ENCODE measurements at places on chromosomes 2 and 18.
A peak's percentile ranks its signal among the peaks of the same experiment; 100 is the strongest.

GRCh38 chr18:7958081-7958896, 391.2 kb downstream of the PTPRM start:
- no peak for DNase-seq

- no peak for DNase-seq
Measured at GRCh38 chr2:201697899-201698298, 545 bp downstream of the MPP4 start.

DNA sequence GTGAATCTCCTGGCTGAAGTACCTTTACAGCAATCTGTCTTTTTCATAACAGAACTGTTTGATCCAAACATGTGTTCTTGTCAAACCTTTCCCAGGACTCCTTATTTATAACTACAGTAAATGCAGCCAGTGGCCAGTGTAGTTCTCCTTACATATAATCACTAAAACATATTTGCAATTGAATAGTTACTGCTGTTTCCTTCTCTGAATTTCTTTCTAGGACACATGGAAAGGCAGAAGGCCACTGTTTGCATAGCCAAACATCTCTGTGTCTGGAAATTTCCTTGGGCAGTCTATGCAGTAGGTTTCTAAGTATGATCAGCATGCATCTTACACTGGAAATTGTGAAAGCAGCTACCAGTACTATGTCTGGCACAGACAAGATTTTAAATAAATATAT, 57.4 kb upstream of the COL3A1 start:
- DNase-seq, result no peak

GRCh38 chr2:161427664-161428587, 11.8 kb downstream of the TBR1 start:
- no peak for DNase-seq

GRCh38 chr2:70906439-70907005, 29.2 kb upstream of the ATP6V1B1 start:
- peak; percentile 40 for DNase-seq

- DNase-seq, result no peak
Measured at GRCh38 chr2:103144837-103145236, 383.0 kb downstream of the TMEM182 start.

DNA sequence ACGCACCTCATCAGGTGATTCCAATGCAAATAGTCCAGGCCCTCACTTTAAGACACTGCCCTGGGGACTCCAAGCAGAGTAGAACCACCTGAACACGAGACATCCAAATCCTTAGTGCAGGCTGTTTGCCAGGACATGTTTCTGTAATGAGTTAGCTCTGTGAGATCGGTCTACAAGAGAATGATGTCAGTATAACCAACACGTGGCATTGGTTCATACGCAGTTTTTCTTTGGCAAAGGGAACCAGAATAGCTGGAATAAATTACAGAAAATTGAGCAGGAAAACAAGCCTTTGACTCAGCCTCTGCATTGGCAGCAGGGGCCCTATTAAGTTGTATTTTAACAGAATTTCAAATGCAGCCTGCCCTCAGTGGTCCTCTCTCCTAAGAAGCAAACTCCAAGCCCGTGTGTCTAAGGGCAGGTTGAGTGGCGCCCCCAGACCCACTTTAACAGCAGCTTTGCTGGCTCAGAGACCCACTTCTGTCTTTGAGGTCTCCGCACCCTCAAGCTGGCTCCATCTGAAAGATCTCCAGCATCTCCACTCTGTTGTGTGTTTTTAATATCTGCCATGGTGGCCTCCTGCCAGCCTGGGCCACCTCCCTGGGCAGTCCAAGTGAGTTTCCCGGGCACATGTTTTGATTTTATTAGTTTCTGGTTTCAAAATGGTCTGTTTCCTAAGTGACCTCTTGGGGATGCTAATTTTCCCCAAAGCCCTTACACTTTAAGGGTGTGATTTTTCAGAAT, 61.3 kb downstream of the ALPK2 start:
- peak; percentile 82 for DNase-seq

GRCh38 chr2:120780402-120780801, 44.7 kb downstream of the GLI2 start:
- DNase-seq, result no peak

- no peak for DNase-seq
Measured at GRCh38 chr2:205684871-205685313, 2.6 kb downstream of the NRP2 start.

DNA sequence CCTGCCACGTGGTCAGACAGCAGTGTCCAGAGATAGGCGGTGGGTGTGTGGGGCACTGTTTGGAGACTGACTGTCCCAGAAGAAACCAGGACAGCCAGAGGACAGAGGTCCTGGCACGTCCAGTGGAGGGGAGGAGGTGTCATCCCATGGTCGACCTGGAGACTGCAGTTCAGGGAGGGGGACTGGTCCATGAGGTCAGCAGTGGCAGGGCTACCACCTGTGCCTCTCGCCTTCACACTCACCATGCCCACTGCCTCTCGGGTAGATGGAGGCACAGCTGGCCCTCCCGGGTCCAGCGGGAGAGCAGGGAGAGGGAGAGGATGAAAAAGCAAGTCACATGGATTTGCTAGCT, 53.9 kb downstream of the INHBB start:
- no peak for DNase-seq

- no peak for DNase-seq
Measured at GRCh38 chr2:164538240-164538866, 82.9 kb downstream of the GRB14 start.

DNA sequence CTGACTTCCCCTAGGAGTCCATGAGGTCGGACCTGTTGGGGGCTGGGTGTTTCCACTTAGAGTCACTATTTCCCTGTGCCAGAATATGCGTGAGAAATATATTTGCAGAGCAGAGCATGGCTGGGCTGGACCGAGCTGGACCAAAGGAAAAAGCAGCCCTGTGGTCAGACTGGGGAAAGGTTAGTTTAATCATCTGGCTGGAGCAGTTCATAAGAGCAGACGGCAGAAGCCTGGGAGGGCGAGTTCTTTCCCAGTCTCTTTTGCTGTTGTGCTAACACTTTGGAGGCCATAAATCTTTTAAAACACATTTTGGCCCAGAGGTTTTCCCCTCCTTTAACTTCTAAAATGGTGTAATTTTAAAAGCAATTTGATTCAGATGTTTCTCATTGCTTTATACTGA, 66.5 kb downstream of the GLI2 start:
- DNase-seq, result no peak

DNA sequence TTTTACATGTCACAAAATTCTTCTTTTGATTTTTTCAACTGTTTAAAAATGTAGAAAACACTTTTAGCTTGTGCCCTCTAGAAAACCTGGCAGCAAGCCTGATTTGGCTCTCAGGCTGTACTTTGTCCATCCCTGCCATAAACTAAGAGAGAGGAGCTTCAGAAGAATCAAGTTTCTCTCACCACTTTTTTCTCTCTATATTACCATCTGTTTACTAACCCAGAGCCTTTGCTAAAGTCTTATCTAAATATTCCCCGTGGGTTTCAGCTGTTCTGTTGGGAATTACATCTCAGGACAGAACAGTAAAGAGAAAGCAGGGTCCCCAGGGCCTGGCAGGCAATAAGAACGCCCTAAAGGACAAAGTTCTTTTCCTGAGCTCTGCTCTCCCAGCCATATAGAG, 409.1 kb upstream of the CRIM1 start:
- DNase-seq, result no peak

GRCh38 chr18:22703883-22704585, 229.1 kb upstream of the RBBP8 start:
- no peak for DNase-seq

GRCh38 chr2:223681125-223681524, 79.0 kb upstream of the SCG2 start:
- no peak for DNase-seq

- no peak for DNase-seq
Measured at GRCh38 chr18:76475450-76476194, 19.4 kb downstream of the ZNF516 start.

GRCh38 chr2:124678043-124678442, 653.0 kb downstream of the CNTNAP5 start:
- DNase-seq, result no peak

DNA sequence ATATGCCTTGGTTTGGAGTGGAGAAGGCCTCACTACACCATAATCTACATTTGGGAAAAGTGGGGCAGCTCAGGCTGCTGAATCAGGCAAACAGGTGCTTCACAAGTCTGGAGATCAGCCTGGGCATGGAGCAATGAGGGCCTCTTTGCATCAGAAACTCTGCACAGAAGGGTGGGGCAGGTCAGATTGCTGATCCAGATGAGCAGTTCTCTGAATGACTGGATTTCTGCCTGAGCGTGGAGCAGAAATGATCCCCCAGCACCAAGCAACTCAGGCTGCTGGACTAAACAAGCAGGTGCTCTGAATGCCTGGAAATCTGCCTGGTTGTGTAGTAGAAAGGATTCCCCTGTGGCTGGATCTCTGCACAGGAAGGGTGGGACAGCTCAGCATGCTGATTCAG, 605.3 kb upstream of the ZNF804A start:
- no peak for DNase-seq

DNA sequence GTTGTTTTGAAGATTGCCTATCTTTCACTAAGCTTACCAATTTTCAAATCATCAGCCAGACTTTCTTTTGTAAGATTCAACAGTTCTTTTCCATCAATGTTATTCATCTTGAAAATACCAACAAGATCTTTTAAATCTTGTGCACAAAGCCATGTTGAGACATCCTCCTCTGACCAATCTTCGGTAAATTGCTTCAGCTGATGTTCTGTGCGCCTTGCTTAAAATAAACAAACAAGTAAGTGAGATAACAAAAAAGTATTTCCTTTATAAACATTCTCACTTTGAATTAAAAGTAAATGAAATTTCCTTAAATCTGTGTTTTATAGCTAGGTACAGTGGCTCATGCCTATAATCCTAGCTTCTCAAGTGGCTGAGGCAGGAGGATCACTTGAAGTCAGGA, 30.3 kb downstream of the WDSUB1 start:
- no peak for DNase-seq

- no peak for DNase-seq
Measured at GRCh38 chr18:35469725-35470124, 28.0 kb downstream of the INO80C start.

- DNase-seq, result no peak
Measured at GRCh38 chr2:220090050-220090449, 462.6 kb downstream of the SLC4A3 start.

GRCh38 chr2:27832396-27832795, 57.8 kb downstream of the RBKS start:
- no peak for DNase-seq

DNA sequence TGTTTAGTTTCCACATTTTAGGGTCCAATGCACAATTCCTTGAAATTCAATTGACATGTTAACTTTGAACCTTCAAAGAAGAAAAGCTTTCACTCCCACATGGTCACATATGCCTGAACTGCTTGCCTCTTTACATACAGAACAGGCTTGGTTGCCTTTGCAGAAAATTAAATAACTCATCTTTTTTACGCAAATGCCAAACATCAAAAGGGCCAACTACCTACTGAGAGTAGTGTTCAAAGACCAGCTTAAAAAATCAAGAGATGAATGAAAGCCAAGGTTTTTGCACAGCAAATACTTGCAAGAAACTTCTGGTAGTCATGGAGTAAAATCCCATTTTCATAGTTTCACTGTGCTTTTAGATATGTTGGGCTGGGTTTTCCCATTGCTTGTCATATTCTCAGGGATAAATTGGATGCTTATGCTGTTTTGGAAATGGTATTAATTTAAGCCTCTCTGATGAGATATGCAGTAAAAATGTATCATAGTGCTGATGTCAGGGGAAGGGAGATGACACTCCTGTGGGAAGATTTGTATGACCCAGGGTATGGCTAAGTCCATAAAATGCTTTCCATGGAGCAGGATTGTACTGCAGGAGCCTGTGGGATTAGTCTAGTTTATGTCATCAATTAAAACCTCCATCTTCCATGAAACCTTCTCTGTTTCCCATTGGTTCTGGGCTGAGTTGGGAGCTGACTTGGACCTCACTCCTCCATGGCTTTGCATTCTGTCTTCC, 60.6 kb upstream of the DARS1 start:
- no peak for DNase-seq

DNA sequence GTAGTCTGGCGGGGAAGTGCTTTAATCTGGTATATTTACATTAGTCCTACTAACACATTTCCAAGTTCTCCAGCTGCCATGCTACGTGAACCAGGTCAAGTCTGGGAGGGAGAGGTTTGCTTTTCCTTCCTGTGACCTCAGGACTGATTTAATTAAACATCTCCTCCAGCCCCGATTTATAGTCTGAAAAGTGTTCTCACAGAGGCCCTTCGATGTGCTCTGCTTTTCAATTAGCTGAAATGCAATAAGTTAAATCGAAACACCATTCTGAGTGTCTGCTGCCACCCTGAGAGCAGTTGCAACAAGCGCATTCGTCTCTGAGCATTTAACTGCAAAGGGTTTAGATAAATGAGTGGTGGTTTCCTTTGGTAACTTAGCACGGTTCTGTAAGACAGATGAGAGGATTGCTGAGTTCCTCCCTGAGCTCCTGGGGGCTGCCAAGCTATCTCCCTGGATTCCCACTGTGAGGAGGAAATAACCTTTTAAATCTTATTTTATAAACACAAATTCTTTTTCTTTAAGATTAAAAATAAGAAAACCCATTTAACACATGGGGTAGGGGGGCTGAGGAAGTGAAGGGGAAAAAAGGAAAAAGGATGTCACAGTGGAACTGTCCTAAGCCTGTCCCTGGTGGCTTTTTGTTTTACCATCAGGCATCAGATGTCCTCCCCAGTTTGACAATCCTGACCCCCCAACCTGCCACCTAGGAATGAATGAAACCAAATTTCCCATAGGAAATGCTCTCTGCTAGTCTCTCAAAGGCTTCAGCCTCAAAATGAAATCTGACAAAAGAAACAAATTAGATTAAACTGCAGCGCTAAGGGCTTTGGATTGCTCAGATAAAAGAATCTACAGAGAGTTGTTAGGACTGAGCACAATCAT, 56.5 kb upstream of the CREB1 start:
- no peak for DNase-seq

DNA sequence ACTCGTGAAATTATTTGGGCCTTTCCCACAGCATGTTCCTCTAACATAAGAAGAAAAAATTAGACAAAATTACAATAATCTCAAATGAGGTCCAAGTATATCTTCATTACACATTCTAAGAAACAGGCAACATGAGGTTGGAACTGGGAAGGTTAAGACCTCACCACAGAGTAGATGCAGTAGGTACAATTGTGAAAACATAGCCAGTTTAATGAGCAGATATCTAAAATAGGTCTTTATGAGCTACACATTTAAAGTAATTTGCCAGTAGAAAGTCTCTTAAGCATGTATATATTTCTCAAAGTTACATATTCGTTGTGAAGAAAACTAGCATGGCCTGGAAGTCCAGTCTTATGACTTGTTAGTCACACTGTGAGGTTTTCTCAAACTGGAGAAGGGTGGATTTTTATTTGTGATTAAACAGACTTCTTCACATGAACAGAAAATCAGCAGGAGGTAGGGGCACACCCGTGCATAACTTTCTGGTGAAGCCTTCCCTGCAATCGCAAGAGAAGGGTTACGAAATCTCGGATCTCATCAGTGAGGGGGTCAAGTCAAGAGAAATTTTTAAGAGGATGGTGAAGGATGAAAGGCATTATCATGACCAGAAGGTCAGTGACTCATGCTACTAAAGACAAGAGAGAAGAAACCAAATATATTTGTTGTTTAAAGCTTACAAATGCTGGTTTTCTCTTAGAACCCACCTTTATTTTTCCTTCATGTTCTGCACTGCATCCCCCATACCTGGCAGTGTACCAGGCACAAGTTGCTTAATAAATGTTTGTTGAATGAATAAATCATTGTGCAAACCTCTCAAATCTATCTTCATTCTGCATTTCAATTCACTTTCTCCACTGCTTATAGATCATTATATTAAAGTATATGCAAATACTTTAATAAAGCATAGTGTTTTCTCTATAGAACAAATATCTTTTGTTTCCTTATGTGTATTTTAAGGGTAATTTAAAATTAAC, 5.1 kb upstream of the RAB27B start:
- no peak for DNase-seq

GRCh38 chr2:6999211-6999877, 82.1 kb downstream of the RNF144A start:
- DNase-seq, result no peak
